ENCODE measurements at places on chromosomes 3 and 15.

- no peak for DNase-seq
Observed at GRCh38 chr15:93035953-93036810, 52.8 kb downstream of the RGMA start.

DNA sequence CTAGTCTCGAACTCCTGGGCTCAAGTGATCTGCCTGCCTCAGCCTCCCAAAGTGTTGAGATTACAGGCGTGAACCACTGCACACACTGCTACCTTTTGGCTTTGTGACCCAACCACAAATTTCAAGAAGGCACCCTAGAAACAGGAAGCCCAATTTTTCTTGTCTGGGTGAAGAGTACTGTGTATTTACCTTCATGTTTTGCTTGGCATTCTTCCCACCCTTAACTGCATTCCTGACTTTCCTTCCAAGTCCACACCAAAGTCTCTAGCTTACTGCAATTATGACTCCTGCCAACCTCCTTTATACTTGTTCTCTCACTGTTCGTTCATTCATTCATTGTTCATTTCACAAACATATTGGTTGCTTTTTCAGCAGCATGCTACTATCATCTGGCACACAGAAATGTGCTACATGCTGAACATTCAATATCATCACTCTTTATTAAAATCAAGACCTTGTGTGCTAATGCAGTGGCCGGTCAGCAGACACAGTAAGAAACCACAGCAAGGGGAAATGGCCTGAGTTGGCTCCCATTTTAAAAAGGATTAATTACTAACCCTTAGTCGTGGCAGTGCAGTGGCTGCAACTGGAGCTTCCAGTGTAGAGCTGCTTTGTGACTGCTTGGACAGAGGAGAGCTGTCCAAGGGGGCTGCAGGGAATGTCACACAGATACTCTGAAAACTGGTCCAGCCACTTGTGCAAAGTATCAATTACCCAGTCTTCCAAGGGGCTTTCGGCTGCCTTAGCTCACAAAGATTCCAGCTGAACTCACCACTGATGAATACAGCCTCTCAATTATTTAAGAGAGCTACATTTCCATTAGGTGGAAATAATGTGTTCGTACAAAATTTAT, 94.0 kb downstream of the ETFA start:
- DNase-seq = no peak

DNA sequence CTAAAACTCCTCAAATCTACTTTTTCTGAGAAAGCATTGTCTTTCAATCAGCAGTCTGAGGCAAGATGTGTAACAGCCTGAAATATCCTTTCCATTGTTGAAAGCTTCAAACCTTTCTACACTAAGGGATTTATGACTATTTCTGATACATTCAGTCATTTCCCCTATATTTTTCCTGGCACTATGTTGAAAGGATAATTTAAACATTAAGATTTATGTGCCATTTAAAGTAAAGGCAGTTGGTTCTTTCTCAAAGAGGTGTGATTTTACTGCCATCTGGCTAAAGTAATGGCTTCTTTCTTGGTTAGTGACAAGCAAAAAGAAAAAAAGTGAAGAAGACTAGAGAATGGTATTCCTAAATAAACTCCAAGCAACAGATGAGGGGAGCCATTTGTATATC, 249.6 kb upstream of the COL8A1 start:
- no peak for DNase-seq

DNA sequence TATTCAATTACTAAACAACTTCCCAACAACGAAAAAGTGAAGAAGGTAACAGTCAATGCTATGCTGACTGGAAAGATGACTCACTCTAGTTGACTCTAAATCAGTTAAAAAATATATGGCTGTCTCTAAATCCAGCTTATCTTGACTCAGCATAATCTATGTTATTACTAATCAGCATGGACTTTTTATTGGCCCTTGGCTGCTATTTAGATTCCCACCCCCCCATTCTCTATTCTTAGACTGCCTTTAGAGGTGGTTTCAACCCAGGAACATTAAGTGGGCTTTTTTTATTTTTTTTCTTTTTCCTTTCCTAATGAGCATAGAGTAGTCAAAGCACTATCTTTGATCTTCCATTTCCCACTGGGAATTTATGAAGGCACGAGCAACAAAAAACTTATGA, 1.9 kb downstream of the PCOLCE2 start:
- DNase-seq = no peak

GRCh38 chr3:8438507-8439079, 63.0 kb upstream of the LMCD1 start:
- DNase-seq = no peak

All from activated CD8-positive, alpha-beta memory T cell treated with anti-CD3 and anti-CD28 coated beads for 48 hours (primary cell).